ENCODE measurements at places on chromosomes 2 and 18.

DNA sequence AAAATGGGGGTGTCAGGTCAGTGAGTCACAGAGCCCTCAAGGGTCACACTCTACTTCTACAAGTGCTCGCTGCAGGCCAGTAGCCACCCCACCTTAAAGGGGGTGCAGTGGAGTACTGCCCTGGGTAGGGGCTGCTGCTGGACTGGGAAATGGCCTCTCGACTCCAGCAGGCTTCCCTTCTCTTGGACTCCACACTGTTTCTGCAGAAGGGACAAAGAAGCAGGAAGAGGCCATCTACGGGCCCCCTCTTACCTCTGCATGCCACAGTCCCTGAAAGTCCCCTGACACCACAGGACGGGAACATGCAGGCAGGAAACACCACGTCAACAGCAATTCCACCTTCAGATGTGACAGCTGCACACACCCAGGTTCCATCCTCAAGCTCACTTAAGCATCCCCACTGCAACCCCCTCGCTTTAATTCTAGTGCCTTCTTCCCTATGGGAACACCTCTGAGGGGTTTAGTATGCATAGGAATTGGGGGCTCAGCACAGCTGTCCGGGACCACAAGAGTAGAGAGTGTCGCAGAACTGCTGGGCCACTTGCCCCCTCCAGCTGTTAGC, 22.3 kb downstream of the SNED1 start:
- DNase-seq: no peak

DNA sequence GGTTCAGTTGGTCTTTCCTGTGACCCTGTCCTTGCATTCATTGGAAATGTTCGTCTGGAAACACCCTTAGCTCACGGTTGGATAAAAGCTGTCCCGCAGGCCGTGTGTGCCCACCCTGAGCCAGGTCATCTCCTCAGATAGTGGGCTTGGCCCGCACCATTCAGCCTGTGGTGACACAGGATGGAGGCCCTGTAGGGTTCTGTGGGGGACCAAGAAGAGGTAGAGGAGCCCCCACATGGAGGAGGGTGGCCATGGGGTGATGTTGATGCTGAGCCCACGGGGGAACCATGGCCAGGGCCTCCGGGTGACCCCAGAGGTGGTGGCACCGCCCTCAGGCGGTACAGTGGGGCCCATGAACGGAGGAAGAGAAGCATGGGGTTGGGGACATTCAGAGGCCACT, 62.7 kb downstream of the ASAP2 start:
- DNase-seq: no peak

- DNase-seq: no peak
These were observed 800.8 kb upstream of the ID2 start for GRCh38 chr2:7881063-7881462.

- DNase-seq: no peak
These were observed 259.1 kb downstream of the LNPK start for GRCh38 chr2:175743011-175743410.

DNA sequence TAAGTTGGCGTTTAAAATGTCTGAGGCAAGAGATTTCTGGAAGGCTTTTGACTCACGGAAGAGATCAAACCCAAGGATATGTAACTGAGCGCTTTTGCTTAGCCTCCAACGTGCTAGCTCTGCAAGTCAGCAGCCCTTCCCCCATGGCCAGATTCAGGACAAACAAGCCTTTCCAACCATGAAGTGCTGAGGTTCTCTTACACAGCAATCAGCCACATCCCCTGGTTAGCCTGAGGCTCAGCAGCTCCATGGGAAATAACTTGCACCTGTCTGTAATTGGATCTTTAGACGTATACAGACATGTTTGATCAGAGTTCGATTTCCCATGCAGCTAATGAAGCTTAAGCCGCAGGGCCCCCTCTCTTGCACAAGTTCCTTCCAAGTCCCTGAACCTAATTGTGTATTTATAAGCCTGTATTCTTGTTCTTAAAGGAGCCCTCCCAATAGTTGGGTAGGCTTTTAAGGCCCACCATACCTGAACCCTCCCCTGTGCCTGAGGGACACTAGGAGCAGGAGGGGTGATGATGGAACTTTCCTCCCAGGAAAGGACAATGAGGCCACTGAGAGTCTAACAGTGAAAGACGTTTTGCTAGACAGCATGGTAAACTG, 2.1 kb upstream of the TMEM131 start:
- DNase-seq: no peak

All from HAP-1 (cell line).